ENCODE measurements at places on chromosomes 2 and 18. TPM values are rescaled to one million over a fixed set of nuclear protein-coding genes. Genes with fewer than 3 reads are reported as not detected.

Gene MLPH
- total RNA-seq, result 79.0 TPM

Gene KCNE4
- total RNA-seq, result 3.6 TPM

Gene CLK1
- total RNA-seq, result 46.3 TPM

- DNase-seq, result no peak
These were observed 301.4 kb upstream of the CNTNAP5 start for GRCh38 chr2:123723706-123724105.

DNA sequence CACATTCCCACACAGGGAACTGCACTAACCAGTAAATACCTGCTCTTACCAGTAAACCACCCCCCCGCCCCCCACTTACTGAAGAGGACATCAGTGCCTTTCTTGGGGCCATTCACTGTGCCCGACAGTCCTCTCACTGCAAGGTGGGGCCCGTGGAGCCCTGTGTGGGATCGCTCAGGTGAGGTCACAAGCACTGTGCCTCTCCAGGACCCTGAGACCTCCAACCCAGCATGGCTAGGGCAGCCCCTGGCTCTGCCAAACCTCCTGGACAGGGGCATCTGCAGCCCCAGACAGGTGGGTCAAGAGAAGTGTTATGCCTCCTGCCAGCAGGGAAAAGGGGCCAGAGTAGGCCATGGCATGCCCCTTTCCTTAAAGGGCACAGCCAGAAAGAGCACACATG, 6.7 kb upstream of the NEURL3 start:
- DNase-seq, result no peak

GRCh38 chr2:45156605-45157004, 147.4 kb upstream of the SIX2 start:
- no peak for DNase-seq

- no peak for DNase-seq
These were observed 37.2 kb upstream of the SNED1 start for GRCh38 chr2:240960971-240961876.
